ENCODE measurements at places on chromosomes 4 and X. TPM values are rescaled to one million over a fixed set of nuclear protein-coding genes. Genes with fewer than 3 reads are reported as not detected.

- peak; percentile 78 for DNase-seq
These were observed 46.8 kb downstream of the SULT1B1 start for GRCh38 chr4:69713593-69713992.

DNA sequence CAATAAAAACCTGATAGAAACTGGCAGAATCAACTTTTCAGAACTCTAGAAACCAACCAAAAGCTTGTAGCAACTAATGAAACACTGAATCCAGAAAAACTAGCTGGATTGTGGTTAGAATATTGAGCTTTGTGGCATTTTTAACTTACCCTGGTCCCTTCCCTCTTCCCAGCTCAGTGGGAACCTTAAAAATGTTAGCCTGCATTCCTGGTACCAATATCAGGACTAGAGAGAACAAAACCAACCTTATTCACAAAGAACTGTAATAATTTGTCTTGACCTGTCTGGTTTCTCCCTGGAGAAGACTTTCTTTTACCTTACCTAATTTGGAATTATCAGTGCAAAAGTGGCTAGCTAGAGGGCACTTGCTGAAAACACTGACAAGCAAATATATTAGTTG is 21.2 kb downstream of the SH3D19 start:
- DNase-seq = no peak

GRCh38 chr4:95549246-95550114 is 707 bp upstream of the UNC5C start:
- peak; percentile 28 for DNase-seq

The ZMAT1 gene
- total RNA-seq = not detected

Data from MCF 10A (cell line).